HT-29 (cell line): ENCODE measurements at places on chromosomes 5 and 9.
A peak's percentile ranks its signal among the peaks of the same experiment; 100 is the strongest.

DNA sequence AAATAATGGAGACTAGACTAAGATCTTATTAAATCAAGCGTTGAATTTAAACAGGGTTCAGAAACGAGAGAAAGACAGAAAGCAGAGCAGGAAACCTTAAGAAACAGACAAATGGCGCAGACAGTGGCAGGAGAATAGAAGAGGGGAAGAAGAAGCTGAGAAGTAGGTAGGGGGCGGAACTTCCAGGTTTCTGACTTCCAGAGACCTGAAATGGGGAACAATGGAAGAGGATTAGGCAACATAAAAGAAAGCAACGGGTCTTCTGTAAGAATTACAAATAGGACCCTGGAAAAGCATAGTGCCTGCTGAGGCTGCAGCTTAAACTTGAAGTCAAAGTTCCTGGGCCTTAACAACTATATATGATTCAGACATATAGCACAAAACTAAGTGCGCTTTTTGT, 101.7 kb downstream of the BNC2 start:
- DNase-seq: no peak

GRCh38 chr9:133263557-133263956, 11.4 kb downstream of the ABO start:
- no peak for DNase-seq

DNA sequence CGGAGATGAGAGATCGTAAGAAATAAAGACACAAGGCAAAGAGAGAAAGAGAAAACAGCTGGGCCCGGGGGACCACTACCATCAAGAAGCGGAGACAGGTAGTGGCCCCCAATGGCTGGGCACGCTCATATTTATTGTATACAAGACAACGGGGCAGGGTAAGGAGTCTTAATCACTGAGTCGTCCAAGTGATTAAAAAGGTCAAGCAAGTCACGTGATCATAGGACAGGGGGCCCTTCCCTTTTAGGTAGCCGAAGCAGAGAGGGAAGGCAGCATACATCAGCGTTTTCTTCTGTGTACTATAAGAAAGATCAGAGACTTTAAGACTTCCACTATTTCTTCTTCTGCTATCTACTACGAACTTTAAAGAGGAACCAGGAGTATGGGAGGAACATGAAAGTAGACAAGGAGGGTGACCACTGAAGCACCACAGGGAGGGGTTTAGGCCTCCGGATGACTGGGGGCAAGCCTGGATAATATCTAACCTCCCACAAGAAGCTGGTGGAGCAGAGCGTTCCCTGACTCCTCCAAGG, 24.6 kb upstream of the QSOX2 start:
- DNase-seq: no peak

GRCh38 chr5:170941788-170942187, 80.0 kb downstream of the RANBP17 start:
- no peak for DNase-seq

DNA sequence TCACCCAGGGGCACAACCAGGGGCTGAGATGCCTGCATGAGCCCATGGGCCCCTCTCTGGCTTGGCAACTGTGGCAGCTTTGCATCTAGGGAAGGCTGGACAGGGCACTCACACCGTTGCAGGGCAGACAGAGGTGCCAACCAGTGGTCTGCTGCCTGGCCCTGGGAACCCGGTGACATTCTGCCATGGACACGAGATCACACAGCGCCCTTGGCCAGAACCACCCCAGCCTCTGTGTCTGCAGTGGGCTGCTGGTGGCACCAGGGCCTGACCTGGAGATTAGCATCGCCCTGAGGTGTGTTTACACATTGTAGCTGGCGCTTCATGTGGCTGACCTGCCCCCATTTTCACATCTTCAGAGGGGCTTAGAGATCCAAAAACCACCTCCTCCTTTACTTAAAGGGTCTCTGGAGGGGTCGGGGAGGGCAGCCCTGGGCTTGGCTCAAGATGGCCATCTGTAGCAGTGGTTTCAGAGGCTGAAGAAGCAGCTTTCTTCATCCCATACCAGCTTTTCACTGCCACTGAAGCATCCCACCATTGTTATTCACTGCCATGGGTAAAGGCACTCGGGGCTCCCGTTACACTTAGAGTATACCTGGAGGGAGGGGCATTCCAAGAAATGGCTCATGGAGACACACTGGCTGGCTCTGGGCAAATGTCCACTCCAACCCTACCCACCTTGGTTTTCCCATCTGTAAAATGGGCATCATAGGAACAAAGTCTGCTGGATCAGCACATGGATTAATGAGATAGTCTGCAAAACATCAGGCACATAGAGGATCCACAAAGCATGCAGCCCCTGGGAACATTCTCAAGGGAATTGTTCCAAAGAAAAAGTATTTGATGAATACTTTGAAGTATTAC, 11.4 kb downstream of the DCANP1 start:
- no peak for DNase-seq

DNA sequence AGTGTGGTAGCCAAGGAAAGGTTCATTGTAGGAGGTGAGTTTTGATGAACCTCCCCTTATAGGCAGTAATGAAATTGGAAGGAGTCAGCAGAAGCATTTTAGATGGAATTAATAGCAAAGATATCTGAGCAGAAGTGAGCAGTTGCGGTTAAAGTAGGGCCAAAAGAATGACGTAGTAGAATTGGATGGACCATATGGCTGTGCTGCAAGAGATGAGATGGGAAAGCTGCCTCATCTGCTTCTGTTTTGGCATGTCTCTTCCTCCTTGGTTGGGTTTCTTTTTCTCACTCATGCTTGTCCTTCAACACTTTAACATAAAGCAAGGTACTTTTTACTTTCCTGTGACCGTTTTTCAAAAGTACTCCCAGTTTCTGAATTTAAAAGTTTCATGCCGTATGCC, 55.8 kb downstream of the AQP7 start:
- no peak for DNase-seq

- no peak for DNase-seq
Observed at GRCh38 chr5:176596689-176597416, 13.1 kb downstream of the GPRIN1 start.

DNA sequence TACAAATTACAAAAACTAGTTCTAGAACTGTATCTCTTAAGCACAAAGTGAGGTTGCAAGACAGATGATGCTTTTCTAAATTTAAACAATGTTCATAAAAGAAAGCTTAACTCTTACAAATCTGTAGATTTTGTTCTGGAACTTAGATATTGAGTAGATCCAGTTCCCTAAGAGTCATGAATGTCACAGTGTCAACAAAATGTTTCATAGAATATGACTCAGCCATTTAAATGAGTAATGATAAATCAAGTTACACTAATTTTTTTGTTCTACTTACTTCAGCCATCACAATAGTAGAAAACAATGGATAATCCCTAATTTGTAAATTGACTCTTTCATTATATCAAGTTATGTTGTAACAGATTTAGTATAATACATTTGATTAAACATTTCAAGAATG, 239.7 kb downstream of the MEF2C start:
- DNase-seq: no peak

GRCh38 chr9:98117984-98118639, 910 bp downstream of the TRIM14 start:
- peak; percentile 68 for DNase-seq

GRCh38 chr5:133088064-133088463, 36.3 kb downstream of the HSPA4 start:
- no peak for DNase-seq

DNA sequence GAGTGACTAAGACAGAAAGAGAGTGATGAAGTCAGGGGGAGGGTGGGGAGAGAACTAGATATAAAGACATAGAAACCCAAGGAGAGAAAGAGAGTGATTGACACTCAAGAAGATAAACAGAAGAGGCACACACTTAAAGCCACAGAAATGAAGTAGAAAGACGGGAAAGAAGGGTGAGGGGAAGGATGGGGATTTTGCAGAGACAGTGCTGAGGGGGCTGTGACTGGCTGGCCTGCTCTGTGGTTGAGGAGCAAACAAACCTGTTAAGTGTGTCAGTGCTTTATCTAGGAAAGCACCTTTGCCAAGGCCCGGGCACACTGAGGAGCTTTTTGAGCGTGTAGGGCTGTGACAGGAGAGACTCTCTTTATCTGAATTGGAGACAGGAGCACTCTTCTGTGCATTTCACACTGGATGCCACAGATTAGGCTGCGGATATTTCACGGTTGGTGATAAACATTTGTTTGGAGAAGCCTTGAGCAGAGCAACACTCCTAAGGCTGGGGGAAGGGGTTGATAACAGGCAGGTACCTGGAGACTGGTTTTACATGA, 109.1 kb downstream of the DOCK2 start:
- no peak for DNase-seq

DNA sequence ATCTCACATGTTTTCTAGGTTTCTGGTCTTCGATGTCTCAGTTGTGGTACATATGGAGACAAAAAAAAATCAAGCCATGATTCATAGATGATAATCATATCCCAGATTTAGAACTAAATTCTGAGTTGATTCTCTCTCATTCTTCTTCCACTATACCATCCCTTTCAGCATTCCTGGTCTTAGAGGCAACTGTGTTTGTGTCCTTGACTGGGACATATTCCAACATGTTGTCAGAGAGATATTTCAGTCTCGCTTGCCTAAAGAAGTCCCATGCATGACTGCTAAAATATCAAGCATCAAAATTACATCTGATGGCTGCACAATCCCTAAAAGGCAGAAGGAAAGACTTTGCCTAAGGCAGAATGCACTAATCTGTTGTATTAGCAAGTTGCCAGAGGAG, 236.6 kb downstream of the PSAT1 start:
- DNase-seq: no peak

GRCh38 chr5:11363631-11364178, 540.5 kb downstream of the CTNND2 start:
- no peak for DNase-seq

DNA sequence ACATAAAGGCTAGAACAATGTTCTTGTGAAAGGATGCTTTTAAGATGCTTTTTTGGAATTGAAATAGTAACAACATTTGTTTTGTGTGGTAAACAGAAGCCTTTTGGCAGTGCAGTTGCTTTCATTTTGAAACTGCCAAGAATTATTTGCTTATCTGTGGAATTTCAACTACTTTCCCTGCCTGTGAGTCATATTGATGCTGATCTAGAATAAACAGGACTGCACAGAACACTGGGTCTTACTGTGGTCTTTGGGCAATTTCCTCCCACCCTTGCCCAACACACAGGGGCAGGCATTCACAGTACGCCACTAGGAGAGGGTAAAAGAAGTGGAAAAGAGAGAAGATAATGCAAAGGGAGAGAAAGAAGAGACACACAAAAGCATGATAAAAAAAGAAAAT, 483.7 kb downstream of the ELAVL2 start:
- no peak for DNase-seq

GRCh38 chr5:146646441-146646840, 130.5 kb upstream of the GPR151 start:
- no peak for DNase-seq

GRCh38 chr5:132228241-132229035, 785 bp upstream of the P4HA2 start:
- no peak for DNase-seq

GRCh38 chr5:72698481-72698880, 118.0 kb upstream of the TNPO1 start:
- DNase-seq: no peak

- DNase-seq: no peak
Observed at GRCh38 chr9:91560301-91560700, 136.7 kb upstream of the NFIL3 start.

GRCh38 chr5:143573568-143574170, 170.2 kb upstream of the NR3C1 start:
- no peak for DNase-seq

DNA sequence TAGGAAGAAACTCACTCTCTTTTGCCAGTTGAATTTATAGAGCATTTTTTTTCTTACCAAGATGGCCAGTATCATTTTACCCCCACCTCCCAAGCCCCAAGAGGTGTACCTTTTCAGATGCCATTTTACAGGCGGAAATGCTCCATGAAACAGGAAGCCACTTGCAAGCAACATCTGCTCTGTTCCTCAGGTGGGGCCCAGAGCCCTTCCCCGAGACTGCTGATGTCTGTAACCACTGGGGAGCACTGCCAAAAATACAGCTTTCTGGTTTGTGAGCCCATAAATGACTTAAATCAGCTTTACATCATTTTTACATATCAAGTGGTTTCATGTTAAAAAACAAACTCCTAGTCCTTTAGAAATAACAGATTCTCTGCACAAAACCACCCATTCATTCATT, 42.9 kb upstream of the GARNL3 start:
- DNase-seq: no peak

DNA sequence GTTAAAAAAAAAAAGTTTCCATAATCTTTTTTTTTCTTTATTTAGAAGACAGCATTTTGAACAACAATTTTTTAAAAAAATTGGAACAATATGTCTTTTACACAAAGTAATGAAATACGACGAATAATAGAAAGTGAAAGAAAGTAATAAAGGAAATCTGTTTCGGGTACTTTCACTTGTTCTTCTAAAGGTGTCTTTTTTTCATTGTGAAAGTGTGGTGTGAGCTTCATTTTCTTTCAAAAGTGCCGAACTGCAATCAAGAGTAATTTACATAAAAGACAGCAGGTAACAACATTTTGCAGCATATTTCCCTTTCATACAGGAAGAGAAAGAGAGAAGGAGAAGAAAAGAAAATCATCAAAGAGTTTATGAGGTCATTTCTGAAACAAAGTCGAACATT, 159.7 kb upstream of the CDH12 start:
- DNase-seq: no peak

GRCh38 chr9:37682951-37683350, 32.2 kb downstream of the FRMPD1 start:
- DNase-seq: no peak

DNA sequence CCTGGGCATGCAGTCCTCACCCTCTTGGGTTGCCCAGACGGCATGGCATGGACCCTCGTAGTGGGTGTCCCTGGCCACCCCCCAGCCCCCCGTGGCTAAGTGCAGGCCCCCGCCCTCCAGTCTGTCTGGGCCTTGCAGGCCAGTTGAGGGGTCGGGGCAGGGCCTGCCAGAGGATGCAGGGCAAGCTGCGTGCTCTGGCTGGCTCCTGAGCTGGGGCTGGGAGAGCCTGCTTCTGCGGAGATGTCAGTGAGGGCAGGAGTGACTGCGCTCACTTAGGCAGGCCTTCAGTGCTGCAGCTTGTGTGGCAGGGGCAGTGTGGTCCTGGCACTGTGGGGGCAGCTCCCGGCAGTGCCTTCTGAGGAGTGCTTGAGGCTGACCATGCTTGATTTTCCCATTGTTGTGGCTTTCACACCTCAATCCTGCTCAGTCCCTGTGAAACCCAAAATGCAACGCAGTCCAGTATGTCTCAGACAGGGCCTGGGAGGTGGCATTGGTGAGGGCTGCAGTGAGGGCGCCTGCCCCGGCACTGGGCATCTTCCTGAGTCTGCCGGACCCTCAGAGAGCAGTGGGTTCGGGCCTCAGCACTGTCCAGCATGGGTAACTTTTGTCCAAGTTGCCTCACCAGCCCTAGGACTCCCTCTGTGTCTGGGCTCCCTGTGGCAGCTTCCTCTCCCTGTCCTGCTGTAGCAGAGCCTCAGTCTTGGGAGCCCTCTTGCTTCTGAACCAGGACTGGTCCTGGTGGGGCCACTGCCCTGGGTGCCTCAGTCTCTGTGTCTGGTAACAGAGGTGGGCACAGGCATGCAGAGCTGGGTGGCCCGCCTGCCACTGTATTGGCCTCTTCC, 93.0 kb downstream of the PHF2 start:
- no peak for DNase-seq

- no peak for DNase-seq
Observed at GRCh38 chr9:120913647-120914264, 12.8 kb downstream of the TRAF1 start.

GRCh38 chr5:1371218-1371971, 26.5 kb upstream of the CLPTM1L start:
- DNase-seq: no peak
